Caco-2 (cell line): ENCODE measurements at places on chromosomes 5 and 9.

DNA sequence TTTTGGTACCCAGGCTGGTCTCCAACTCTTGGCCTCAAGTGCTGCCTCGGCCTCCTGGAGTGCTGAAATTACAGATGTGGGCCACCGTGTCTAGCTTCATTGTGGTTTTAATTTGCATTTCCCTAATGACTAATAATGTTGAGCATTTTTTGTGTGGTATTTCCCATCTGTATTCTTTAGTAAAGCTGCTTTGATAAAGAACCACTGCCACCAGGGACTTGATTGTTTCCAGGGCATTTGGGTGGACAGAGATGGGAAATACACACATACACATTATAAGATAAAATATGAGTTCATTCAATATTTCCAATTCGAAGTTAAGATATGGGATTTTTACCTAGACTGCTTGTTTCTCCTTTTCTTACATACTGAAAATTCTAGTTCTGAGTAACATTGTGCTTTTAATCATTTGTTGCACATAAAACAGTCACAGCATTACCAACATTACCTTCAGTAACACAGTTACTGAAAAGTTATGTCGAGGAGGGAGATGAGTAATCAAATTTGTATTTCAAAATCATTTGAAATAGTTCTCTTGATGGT is 28.9 kb downstream of the HABP4 start:
- DNase-seq, result no peak

DNA sequence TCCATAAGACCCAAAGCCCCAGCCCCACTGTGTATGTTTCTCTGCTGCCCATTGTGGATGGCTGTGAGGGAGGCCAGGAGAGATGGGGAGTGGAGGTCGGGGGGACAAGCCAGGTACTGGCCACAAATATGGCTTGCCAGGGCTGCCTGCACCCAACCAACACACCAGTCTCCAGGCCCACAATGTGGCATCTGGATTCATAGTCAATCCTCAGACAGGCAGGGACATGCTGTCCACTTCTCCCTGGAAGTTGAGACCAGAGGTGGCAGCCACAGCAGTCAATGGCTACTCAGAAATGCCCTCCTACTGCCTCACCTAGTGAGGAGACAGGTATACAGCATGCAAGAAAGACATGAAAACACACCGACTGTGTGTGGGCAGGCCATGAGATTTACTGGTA is 61.2 kb upstream of the SLC25A51 start:
- DNase-seq, result no peak

GRCh38 chr9:109517901-109518377 is 19.8 kb upstream of the PTPN3 start:
- DNase-seq, result no peak

DNA sequence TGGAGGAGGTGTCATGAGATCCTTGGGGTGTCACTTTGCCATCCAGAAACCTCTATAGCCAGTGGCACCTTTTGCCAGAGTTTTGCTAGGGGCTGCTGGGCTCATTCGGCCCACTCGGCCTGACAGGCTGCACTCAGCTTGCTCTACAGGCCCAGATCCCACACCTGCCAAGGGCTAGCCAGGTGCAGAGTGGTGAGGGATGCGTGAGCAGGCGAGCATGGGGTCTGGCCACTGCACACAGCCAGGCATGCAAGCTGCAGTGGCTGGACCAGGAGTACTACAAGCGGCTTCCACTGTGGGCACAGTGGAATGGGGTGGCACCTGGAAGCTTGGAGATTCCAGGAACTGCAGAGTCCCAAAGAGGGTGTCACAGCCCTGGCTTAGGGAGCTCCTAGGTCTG is 372.7 kb downstream of the CHSY3 start:
- DNase-seq, result no peak

DNA sequence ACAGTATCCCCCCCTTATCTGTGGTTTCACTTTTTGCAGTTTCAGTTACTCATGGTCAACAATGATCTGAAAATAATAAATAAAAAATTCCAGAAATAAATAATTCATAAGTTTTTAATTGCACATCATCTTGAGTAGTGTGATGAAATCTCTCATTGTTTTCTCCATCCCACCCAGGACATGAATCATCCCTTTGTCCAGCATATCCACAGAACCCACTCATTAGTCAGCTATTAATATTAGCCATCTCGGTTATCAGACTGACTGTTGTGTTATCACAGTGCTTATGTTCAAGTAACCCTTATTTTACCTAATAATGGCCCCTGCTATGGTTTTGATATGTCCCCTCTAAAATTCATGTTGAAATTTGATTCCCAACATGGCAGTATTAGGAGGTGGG is 40.7 kb downstream of the FAM114A2 start:
- DNase-seq, result no peak

DNA sequence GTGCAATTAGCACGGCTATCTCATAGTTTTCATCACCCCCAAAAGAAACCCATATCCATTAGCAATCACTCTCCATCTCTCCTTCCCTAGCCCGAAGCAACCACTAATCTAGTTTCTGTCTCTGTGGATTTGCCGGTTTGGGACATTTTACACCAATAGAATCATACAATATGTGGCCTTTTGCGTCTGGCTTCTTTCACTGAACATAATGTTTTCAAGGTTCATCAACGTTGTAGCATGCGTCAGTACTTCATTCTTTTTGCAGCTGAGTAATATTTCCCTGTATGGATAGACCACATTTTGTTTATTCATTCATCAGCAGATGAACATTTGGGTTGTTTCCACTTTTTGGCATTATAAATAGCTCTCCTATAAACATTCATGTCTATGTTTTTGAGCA is 75.4 kb upstream of the TBC1D2 start:
- DNase-seq, result no peak

DNA sequence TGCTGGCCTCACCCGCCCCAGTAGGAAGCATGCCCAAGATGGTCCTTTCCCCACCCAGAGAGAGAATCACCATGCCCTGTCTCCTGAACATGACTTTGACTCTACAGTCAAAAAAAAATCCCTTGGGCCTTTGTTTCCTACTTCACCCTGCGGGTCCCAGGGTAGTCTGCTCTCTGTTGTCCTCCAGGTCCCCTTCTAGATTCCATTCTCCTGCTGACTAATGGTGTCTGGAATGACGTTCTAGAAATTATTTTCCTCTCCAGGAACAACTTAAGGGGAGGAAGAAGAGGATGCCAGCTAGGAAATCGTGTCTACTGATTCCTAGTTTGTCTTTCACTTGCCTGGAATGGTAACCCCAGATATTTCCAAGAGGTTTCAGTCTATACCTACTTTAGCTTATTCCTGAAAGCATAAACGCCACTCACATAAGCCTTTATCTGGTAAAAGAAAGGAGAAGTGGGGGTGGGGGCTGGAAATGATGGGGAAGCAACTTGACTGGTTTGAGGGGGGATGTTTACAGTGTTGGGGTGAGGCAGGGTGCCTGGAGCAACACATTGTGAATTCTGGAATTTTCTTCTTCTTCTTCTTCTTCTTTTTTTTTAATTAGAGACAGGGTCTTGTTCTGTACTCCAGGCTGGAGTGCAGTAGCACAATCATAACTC is 93.9 kb downstream of the SNX18 start:
- no peak for DNase-seq

GRCh38 chr5:124054564-124054963 is 542.6 kb downstream of the CSNK1G3 start:
- no peak for DNase-seq

- DNase-seq, result no peak
Observed at GRCh38 chr5:73534011-73534644, 31.3 kb downstream of the ANKRA2 start.

GRCh38 chr5:5467737-5468136 is 45.3 kb downstream of the ICE1 start:
- no peak for DNase-seq

DNA sequence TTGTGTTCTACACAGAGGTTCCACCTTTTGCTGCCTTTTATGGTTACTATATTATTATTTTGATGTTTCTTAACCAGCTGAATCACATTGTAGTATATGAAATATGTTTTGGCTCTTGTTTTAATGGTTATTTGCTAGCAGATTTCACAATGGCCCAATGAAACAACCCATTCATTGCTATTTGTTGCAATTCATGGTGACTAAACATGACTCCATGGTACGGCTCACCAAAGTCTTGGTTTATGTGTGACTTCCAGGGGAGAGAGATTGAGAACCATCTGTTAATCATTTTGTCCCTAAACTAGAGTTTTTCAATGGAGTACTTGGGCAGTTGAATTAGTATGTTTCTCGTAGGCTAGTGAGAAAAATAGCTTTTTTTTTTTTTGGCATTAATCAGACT is 108.4 kb downstream of the GHR start:
- no peak for DNase-seq

DNA sequence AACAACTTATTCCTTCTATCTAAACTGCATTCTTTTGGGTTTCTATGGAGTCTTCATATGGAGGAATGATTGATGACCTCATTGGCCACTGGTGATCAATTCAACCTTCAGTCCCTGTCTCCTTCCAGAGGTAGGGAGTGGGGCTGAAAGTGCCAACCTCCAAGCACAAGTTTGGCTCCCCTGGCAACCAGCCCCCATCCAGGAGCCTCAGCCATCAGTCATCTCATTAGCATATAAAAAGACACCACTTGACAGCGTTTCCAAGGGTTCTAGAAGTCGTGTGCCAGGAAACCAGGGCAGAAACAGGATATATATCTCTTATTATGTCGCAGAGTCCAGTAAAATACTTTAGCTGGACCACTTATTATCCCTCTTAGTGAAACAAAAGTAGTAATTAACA is 9.8 kb downstream of the SLC31A2 start:
- DNase-seq, result no peak

DNA sequence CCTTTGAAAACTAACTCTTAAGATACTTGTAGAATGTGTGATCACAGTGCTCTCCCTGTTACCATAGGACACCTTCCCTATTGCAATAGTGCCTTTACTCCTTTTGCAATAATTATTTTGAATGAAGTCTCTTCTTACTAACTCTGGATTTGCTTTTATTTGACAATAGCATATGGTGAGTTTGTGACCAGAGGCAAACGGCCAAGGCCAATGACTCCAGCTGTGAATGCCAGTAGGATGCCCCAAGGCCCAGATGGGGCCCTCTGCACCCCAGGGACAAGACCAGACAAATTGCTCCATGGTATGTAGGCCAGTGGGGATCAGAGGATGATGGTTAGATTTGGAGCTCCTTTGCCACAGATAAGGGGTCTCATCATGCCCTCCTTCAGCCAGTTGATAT is 116.9 kb downstream of the NPR3 start:
- no peak for DNase-seq

DNA sequence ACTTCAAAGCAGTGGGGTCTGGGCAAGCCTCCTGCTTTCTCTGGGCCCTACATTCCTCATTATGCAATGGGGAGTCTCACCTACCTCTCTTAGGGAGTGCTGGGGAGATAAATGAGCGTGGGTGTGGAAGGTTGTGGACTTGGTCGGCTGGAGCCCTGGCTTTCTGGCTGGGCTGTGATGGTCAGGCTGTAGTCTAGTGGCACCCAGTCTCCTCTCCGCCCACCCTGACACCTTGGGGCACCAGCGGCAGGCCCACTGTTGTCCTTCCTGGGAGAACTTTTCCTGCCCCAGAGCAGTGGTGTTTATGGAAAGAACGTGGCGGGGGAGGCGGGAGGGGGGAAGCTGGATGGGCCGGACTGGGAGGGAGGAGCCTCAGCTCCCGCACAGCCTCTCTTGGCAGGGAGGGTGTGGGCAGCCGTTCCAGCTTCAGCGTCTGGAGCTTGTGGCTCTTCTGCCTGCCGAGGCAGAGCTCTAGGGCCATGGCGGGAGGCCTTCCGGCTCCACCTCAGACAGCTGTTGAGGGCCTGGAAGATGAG is 4.1 kb downstream of the PTGS1 start:
- DNase-seq, result no peak

GRCh38 chr9:115650768-115651167 is 502.8 kb upstream of the PAPPA start:
- DNase-seq, result no peak

GRCh38 chr9:133634081-133634691 is 2.0 kb upstream of the DBH start:
- no peak for DNase-seq

DNA sequence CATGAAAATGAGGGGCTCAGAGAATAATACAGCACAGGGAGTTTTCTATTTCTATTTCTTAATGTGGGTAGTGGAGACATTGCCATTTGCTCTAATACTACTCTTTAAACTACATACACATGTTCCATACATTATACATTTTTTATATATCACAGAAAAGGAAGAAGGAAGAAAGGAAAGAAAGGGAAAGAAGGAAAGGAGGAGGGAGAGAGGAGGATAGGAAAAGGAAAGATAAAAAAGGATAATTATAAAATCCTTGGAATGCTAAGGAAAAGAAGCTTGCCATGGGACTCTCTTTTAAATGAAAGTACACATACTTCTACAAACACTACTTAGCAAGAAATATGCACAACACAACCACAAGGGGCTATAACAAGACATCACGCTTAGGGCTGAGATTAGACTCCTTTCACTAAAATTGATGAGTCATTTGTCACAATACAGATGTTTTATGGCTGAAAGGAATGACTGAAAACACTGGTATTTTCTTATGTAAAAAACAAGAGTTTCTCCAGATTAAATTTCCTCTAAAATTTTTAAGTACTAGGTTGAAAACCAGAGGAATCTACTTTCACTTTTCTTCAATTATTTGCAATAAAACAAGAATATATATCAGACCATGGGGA is 219.8 kb downstream of the ARL15 start:
- no peak for DNase-seq

GRCh38 chr5:95949810-95950209 is 11.8 kb downstream of the ELL2 start:
- no peak for DNase-seq

GRCh38 chr5:139415221-139415861 is 11.5 kb upstream of the SPATA24 start:
- DNase-seq, result no peak

DNA sequence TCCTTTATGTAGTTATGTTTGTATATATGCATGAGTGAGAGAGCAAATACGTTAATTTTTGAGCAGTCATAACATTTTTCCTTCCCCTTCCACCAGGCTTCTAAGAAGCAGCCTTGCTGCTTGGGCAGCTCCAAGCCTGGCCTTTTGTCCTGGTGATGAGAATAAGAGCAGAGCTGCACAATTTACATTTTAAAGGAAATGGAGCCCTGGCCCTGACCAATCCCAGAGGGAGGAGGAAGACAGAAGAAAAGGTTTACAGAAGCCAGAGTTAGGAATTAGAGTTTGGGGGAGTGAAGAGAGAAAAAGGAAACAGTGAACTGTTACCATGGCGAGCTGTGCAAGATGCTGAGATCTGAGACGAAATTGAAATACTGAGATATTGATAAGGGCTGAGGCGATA is 25.3 kb upstream of the EFNA5 start:
- DNase-seq, result no peak
